Heart left ventricle (tissue), 16 donors: ENCODE measurements at places on chromosomes 3 and 15.

- DNase-seq: no peak
These were observed 246.8 kb upstream of the TOPAZ1 start for GRCh38 chr3:43994657-43995546.

DNA sequence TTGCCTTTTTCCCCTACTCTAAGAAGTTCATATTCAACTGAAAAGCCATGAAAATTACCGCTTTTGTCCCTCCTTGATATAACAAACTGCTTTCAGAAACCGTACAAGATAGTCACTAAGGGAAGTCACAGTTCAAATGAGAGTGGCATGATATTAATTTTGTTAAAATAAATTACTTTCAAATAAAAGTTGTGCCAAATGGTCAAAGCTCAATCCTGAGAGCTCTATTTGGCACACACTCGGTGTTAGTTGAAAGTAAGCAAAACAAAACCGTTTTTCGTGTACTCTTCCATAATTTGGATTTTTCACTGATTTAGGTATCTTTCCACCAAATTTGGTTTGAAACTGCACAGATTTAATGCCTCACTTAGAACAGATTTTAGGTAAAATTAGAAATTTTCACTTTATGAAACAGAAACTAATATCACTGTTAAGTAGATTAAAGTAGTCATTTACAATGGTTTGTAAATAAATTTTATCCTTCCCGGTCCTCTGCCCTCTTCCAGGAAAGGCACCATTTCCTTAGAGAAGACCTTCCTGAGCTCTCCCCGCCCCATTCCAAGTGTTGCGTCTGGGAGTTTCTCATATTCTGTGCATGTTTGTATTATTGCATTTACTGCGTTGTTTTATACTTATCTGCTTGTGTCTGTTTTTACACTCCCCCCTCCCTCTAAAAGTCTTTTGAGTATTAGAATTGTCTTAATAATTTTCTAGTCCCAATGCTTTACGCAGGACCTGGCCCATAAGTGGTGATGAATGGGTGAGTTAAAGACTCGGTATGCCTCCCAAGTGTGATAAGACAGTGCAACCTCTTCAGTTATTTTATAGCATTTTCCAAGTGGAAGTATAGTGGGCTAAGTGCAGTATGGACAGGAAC, 853 bp downstream of the TCAIM start:
- no peak for DNase-seq

- no peak for DNase-seq
These were observed 47.5 kb upstream of the SSR3 start for GRCh38 chr3:156602424-156602823.

- peak; percentile 49 for DNase-seq
These were observed 93.9 kb upstream of the CCDC80 start for GRCh38 chr3:112734736-112735350.

- no peak for DNase-seq
These were observed 62.4 kb upstream of the P3H2 start for GRCh38 chr3:190183121-190183520.

DNA sequence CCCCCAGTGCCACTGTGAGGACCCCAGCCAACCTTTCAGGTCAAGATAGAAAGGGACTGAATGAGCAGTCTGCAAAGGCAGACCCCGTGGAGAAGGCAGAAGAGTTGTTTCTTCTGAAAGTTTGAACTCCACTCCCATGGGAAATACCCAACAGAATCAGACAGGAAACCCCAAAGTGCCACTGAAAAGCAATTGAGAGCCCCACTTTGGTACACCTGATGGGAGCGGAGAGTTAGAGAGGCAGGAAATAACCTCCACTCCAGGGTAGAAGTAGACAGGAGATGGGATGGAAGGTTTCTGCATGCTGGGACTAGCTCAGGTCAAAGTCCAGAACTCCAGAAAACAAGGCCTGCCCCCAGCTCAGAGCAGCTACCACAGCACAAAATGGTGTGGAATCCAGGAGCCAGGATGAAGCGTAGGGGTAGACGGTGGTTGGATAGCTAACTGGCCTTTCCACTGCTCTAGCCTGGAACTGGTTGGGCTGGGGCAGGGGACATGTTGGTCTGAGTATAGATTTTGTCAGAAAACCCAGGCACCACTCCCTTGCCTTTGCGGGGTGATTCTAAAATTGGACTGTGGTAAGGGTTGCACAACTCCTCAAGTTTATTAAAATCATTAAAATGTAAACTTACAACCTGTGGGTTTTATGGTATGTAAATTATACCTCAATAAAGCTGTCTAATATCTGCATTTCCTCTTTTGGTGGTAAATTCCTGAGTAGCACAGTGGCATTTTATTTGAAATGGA, 1.9 kb upstream of the RAB43 start:
- no peak for DNase-seq

- no peak for DNase-seq
These were observed 641.8 kb downstream of the NTRK3 start for GRCh38 chr15:87614704-87615103.

DNA sequence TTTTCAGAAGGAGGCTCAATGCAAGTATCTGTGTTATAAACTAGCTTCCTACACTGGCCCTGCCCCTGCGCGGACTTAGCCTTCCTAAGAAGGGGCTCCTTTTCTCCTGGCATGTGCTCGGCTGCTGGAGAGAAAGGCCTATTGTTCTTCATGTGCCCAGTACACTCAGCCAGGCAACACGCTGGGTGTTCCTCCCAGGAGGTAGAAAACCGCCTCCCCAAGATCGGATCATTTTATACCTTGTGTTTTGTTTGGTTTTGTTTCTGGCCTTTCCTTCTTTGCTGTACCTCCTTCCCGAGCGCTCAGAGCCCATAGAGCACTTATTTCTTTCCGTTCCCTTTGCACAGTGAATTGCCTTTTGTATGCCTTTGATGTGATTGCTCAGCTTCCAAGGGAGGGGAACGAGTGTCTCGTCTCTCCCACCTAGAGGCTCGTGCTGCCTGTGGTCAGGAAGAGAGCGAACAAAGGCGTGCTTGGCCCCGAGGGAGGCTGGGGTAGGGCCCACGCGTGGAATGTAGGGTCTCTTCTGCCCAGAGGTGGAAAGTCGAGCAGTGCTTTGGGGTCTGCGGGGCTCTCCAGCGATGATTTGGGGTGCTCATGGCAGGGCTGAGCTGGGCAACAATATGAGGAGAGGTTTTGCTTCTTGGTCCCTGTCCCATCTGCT, 30.0 kb downstream of the CCNL1 start:
- no peak for DNase-seq
